ENCODE measurements at places on chromosomes 4 and X.

DNA sequence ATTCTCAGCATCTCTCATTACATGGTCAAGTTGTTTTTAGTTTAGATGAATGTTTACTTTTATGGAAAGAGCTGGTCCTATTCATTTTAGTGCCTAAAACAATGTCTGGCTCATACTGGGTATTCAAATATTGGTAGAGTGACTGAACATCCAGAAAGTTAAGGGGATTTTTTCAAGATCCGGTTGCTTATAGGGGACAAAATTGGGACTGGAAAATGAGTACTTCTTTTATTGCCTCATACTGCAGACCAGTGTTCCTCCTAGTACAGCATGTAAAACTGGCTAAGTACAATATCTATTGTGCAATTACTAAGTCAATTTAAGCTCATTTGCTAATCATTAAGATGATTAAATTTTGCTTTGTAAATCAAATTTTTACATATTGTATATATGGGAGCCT, 13.9 kb downstream of the RP2 start:
- no peaks in the 10 kb centered on the region for H3K27me3 ChIP-seq
- H3K27ac ChIP-seq = no peak overlapping the region
- no peaks in the 10 kb centered on the region for H3K4me1 ChIP-seq
- no peaks in the 10 kb centered on the region for H3K36me3 ChIP-seq
- H3K4me3 ChIP-seq = no peak overlapping the region
- no peak for DNase-seq

- H3K27me3 ChIP-seq = no peaks in the 10 kb centered on the region
- no peak overlapping the region for H3K27ac ChIP-seq
- no peak for DNase-seq
- no peak overlapping the region for H3K4me3 ChIP-seq
- H3K4me1 ChIP-seq = no peaks in the 10 kb centered on the region
- H3K36me3 ChIP-seq = no peaks in the 10 kb centered on the region
Measured at GRCh38 chr4:42579903-42580302, 77.0 kb downstream of the ATP8A1 start.

DNA sequence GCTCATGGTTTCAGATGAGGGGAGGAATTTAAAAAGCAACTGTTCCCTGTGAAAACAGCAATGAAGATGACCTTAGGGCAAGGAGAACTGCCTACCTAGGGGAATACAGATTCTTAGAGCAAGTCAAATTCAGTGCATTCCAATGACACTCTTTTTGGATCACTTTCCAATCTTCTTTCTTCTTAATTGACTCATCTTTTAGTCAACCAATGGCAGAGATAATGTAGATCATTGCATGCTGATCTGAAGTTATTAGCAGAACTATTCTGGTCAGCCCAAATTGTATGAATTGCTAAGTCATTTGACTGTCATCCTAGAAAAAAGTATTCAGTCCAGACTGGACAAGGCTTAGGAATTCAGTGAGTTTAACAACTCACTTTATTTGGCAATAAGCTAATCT, 12.6 kb upstream of the NR3C2 start:
- no peaks in the 10 kb centered on the region for H3K36me3 ChIP-seq
- H3K4me3 ChIP-seq = no peak overlapping the region
- no peak overlapping the region for H3K27ac ChIP-seq
- no peaks in the 10 kb centered on the region for H3K27me3 ChIP-seq
- no peak for DNase-seq
- peaks cover 3% of the 10 kb centered on the region for H3K4me1 ChIP-seq

- no peak for DNase-seq
- no peaks in the 10 kb centered on the region for H3K36me3 ChIP-seq
- H3K27ac ChIP-seq = no peak overlapping the region
Measured at GRCh38 chrX:154357205-154357604, 17.2 kb downstream of the FLNA start.

DNA sequence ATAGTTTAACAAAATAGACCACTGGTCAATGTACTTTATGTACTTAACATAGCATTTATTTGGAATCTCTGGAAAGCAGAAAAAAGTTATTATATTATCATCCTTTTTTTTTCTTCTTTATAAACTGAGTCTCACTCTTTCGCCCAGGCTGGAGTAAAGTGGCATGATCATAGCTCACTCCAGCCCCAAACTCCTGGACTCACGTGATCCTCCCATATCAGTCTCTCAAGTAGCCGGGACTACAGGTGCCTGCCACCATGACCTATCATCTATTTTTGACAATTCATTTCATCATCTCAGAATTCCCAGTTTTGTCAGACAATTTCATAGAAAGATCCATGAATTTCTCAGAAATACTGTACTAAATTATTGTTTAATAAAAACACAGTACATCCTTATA, 12.7 kb downstream of the RAB28 start:
- no peaks in the 10 kb centered on the region for H3K36me3 ChIP-seq
- H3K4me3 ChIP-seq = no peak overlapping the region
- no peak overlapping the region for H3K27ac ChIP-seq
- no peak for DNase-seq
- H3K27me3 ChIP-seq = no peaks in the 10 kb centered on the region
- H3K4me1 ChIP-seq = no peaks in the 10 kb centered on the region

DNA sequence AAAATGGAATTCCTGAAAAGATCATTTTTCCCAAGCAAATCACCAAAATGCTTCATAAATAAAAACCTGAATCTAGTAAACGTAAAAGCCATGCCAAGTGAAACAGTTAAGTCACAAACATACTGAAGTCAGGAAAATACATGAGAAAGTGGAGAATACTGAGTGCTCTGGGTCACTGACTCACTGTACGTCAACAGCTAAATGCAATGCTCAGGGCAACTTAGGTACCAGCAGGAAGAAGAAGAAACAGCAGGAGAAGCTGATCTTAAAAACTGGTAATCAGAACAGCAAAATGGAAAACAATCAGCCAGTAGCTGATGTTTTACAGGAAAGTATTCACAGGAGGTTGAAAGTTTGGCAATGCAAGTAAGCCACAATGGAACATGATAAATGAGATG, 252.6 kb upstream of the ETNPPL start:
- no peaks in the 10 kb centered on the region for H3K36me3 ChIP-seq
- H3K27ac ChIP-seq = no peak overlapping the region
- H3K4me1 ChIP-seq = no peaks in the 10 kb centered on the region
- no peak overlapping the region for H3K4me3 ChIP-seq
- H3K27me3 ChIP-seq = no peaks in the 10 kb centered on the region

- no peak for DNase-seq
- H3K4me3 ChIP-seq = no peak overlapping the region
- H3K27ac ChIP-seq = no peak overlapping the region
- H3K4me1 ChIP-seq = no peaks in the 10 kb centered on the region
- H3K36me3 ChIP-seq = no peaks in the 10 kb centered on the region
- H3K27me3 ChIP-seq = no peaks in the 10 kb centered on the region
Measured at GRCh38 chr4:157722146-157722545, 450.7 kb downstream of the GASK1B start.

GRCh38 chrX:134671294-134671693, 13.0 kb upstream of the PLAC1 start:
- H3K36me3 ChIP-seq = no peaks in the 10 kb centered on the region
- peaks cover 10% of the 10 kb centered on the region for H3K4me1 ChIP-seq
- H3K27ac ChIP-seq = no peak overlapping the region

GRCh38 chrX:98071331-98071730, 1187.6 kb downstream of the RPA4 start:
- no peak overlapping the region for H3K27ac ChIP-seq
- H3K4me1 ChIP-seq = no peaks in the 10 kb centered on the region
- H3K27me3 ChIP-seq = no peaks in the 10 kb centered on the region

GRCh38 chr4:185134307-185134869, 8.7 kb upstream of the SLC25A4 start:
- DNase-seq = no peak
- H3K4me3 ChIP-seq = no peak overlapping the region
- H3K27ac ChIP-seq = no peak overlapping the region
- no peaks in the 10 kb centered on the region for H3K27me3 ChIP-seq
- no peaks in the 10 kb centered on the region for H3K36me3 ChIP-seq

GRCh38 chr4:89657931-89658700, 178.8 kb downstream of the SNCA start:
- H3K4me3 ChIP-seq = no peak overlapping the region
- H3K4me1 ChIP-seq = no peaks in the 10 kb centered on the region
- H3K27ac ChIP-seq = no peak overlapping the region
- no peaks in the 10 kb centered on the region for H3K36me3 ChIP-seq
- no peak for DNase-seq

DNA sequence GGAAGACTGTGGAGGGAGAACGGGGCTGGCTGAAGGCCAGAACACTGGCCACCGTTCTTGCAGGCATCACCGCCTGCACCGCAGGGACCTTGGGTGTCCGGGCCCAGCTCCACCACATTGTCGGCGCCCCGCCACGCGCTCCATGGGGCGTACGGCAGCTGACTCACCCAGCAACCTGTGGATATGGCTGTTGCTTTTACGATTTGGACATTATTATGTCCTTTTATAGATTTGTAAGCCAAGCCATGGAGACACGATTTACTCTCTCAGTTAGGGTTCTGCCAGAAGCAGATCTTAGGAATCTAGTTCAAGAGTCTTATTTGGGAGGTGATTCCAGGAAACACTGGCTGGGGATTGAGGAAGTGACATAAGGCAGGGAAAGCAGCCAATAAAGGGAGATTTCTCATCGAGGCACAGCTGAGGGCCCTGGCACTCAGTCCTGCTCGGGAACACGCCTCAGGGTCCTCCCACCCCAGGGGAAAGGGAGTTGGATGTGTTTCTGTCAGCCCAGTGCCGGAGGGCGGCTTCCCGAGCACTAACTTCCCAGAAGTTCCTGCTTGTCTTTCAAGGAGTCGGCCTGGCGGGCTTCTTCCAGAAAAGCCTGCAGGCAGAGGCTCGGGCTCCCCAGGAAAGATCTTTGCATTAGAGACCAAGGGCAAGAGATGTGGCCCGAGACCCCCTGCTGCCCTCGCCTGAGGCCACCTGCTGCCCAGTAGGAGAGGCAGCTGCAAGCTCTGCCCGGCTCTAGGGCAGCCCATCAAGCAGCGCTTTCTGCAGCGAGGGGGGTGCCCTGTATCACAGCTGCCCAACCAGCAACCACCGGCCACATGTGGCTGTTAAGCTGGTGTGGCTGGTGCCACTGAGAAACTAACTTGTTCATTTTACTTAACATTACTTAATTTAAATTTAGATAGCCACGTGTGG, 52.9 kb downstream of the CRMP1 start:
- H3K36me3 ChIP-seq = no peaks in the 10 kb centered on the region
- no peak overlapping the region for H3K4me3 ChIP-seq
- no peaks in the 10 kb centered on the region for H3K27me3 ChIP-seq
- H3K4me1 ChIP-seq = no peaks in the 10 kb centered on the region
- H3K27ac ChIP-seq = no peak overlapping the region

- no peak overlapping the region for H3K4me3 ChIP-seq
- peaks cover 6% of the 10 kb centered on the region for H3K4me1 ChIP-seq
- H3K27me3 ChIP-seq = no peaks in the 10 kb centered on the region
- H3K36me3 ChIP-seq = no peaks in the 10 kb centered on the region
- H3K27ac ChIP-seq = no peak overlapping the region
Measured at GRCh38 chr4:87299898-87300297, 22.8 kb downstream of the HSD17B13 start.

Measured in body of pancreas (tissue), 4 donors.